Stimulated activated CD4-positive, alpha-beta T cell treated with anti-CD3 and anti-CD28 coated beads, TNF-alpha, amount 100 ng/mL, for 48 hours (primary cell): ENCODE measurements at places on chromosomes 12 and 14.

DNA sequence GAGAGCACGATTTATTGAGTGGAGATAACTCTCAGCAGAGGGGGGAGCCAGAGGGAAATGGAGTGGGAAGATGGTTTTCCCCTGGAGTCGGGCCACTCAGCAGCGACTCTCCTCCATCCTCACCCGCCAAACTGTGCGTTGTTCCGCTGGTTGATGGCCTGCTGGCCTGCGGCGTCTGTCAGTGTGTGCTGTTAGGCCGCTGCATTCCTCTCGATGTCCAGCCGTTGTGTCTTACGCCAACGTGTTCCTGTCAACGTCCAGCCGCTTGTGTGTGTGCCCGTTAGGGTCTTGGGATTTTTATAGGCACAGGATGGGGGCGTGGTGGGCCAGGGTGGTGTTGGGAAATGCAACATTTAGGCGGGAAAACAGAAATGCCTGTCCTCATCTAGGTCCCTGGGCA, 69.2 kb downstream of the PTPRQ start:
- no peak for DNase-seq

GRCh38 chr12:13023811-13024530, 20.2 kb upstream of the FAM234B start:
- no peak for DNase-seq

GRCh38 chr12:67284561-67284960, 15.4 kb downstream of the CAND1 start:
- no peak for DNase-seq

GRCh38 chr12:110080410-110080809, 32.1 kb upstream of the C12orf76 start:
- no peak for DNase-seq

- no peak for DNase-seq
Measured at GRCh38 chr12:6553051-6553868, 2.6 kb downstream of the IFFO1 start.

- DNase-seq, result no peak
Measured at GRCh38 chr12:53738406-53739213, 11.4 kb upstream of the CALCOCO1 start.

- no peak for DNase-seq
Measured at GRCh38 chr14:94501588-94502516, 7.4 kb downstream of the SERPINA12 start.

DNA sequence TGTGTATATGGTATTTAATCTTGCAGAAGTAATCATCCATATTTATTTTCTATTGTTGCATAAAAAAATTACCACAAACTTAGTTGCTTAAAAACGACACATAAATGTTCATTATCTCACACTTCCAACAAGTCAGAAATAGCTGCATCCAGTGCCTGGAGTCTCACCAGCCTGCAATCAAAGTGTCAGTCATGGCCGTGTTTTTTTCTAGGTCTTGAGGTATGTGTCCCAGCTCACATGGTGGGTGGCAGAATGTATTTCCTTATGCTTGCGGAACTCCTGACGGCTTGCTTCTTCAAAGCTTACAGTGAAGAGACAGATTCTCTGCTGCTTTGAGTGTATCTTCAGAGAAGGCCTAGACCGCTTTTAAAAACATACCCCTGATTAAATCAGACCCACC, 670.2 kb upstream of the LMO3 start:
- DNase-seq, result no peak

DNA sequence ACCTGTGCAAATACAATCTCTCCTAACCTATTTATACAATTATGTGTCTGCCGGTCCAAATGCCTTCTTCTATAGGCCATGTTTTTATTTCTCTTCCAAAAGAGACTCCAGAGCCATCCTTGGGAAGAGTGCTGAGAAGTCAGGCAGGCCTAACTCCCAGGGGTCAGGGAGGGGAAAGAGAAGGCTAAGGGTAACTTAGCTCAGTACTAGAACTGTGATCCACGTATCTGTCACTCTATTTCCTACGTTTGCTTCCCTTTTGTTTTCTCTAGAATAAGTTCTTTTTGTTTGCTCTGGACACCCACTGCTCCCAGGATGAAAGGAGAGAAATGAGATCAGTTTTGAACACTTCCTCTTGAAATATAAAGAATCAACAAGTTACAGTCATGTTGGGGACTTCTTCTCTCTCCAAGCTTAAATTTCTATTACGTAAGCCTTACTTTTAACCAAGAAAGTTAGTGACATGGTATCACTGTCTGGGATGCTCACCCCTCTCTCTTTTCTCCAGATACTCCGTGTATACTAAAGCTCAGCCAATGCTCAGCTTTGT, 79.2 kb downstream of the DAD1 start:
- DNase-seq, result no peak
